ENCODE measurements at places on chromosomes 5 and 9.

- DNase-seq, result no peak
Measured at GRCh38 chr5:181047921-181048320, 7.9 kb downstream of the BTNL9 start.

GRCh38 chr5:169938439-169938838, 41.9 kb downstream of the INSYN2B start:
- no peak for DNase-seq

DNA sequence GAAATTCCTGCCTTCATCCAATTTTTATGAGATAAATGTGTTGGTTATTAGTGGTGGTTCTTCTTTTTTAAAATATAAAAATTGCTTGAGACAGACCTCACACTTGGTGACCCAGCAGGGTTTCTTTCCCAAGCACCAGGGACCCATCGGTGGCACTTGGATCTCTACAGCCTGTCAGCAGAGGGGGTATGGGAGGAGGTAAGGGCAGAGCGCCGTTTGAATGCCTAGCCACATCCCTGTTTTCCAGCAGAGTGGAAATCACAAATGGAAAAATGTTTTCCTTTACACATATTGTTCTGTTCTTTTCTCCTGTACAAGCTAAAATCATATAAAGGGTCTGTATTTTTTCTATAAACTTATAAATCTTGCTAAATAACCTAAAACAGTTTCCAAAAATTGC, 248.0 kb downstream of the NR3C1 start:
- no peak for DNase-seq

DNA sequence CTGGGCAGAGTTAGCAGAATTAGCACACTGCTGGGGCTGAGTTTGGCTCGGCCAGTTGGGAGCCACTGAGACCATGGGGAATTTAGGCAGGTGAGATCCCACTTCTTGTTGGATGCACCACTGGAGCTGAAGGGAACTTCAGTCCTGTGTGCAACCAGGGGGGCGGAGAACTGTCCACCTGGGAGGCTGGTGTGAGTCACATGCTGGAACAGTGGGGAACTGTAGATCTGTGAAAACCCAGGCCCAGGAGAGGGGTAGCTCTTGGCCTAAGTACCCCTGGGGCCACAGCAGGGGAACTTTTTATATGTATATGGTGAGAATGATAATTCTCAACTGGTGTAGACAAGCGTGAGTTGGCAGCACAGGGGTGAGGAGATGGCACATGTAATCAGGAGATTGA, 237.5 kb upstream of the KIF2A start:
- DNase-seq, result no peak

DNA sequence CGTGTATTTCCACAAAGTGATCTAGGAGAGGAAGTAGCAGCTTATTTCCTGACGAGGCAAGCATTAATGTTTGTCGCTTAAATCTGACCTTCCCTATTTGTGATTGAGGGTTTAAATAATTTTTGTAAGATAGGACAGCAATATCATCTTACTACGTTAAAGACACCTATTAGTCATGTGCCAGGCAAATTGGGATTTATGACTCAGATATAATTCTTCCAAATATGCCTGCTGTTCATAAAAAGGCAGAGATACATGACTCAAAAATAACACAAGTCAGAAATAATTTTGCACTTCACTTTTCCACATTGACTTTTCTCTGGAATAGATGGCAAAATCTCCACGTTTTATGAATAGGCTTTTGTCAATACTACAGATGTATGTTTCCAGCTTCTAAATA, 43.0 kb upstream of the CDH12 start:
- DNase-seq, result no peak

GRCh38 chr5:120358949-120359348, 105.2 kb upstream of the PRR16 start:
- no peak for DNase-seq

All from activated T-helper 1 cell treated with anti-CD3 and anti-CD28 coated beads, Interleukin-2, amount 50 U/mL, for 16 hours (primary cell).